Activated CD8-positive, alpha-beta memory T cell treated with anti-CD3 and anti-CD28 coated beads for 4 hours (primary cell): ENCODE measurements at places on chromosomes 16 and 17.

DNA sequence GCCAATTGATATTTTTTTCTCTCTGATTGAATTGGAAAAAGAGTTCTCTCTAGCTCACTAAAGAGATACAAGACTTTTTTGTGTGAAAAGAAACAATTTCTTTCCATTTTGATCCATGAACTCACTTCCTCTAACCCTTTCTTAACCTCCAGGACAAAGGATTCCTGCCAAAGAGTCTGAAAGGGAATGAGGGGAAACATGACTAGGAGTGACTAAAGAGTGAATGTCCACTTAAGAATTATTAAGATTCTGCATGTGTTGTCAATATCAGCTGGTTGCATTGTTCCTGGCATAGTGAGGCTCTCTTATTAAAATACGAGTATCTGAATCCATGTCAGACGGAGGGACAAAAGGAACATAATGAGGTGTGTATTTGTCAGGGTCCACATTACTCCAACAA is 344.7 kb downstream of the GRIN2A start:
- DNase-seq, result no peak

DNA sequence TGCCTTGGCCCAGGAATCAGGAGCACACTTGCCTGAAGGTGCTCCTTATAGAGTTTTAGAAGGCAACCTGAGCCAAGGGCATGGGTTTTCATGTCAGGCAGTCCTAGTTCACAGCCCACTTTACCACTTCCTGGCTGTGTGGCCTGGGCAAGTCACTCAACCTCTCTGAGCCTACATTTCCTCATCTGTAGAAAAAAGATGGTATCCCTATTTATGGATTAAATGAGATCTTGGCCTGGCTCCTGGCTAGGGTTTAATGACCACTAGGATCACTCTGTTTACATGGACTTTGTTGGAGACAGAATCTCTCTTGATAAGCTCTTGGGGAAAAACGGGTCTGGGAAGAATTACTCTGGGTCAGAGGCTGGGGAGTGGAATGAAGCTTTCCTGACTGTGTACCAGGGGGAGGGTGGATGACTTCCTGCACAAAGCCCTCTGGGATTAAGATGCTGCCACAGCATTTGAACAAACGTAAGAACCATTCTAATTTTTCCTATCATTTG is 2.3 kb downstream of the MT2A start:
- DNase-seq, result no peak

DNA sequence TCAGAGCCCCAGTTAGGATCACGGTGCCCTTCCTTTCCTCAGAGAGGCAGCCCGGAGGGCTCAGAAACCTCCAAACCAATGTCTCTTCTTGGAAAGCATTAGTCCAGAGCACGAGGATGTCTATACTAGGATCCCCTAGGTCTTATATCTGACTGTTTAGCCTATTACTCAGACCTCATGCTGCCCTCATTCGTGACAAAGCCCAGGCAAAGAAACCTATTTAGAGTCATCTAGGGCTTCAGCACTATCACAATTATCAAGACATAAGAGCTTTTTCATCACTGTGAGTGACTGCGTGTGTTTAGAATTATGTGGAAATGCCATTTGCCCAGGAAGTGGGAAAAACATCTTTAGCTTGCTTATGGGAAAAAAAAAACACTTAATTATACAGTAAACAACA is 159.8 kb upstream of the NOL11 start:
- DNase-seq, result no peak

DNA sequence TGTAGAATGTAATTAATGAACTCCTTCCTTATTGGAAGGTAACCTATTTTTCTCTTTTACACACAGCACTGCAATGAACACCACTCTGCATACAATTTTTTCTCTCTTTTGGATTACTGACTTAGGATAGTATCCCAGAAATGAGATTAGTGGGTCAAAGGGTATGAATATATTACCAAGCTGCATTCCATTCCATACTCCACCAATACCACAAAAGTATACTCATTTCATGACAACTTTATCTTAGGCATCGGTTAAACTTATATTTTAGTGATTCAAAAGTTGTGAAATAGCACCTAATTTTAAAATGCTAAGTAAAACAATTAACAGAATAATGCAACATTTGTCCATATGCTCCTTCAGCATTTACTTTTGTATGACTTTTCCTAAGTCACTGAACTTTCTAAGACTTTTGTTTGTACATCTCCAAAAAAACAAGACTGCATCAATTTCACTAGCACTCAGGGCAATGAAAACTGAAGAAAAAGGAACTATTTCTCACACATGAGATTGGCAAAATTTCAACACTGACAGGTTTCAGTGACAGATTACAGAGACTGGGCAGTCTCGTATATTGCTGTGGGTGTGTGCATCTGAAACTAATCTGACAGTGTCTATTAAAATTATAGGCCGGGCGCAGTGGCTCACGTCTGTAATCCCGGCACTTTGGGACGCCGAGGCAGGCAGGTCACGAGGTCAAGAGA is 32.1 kb downstream of the HELZ start:
- DNase-seq, result no peak

DNA sequence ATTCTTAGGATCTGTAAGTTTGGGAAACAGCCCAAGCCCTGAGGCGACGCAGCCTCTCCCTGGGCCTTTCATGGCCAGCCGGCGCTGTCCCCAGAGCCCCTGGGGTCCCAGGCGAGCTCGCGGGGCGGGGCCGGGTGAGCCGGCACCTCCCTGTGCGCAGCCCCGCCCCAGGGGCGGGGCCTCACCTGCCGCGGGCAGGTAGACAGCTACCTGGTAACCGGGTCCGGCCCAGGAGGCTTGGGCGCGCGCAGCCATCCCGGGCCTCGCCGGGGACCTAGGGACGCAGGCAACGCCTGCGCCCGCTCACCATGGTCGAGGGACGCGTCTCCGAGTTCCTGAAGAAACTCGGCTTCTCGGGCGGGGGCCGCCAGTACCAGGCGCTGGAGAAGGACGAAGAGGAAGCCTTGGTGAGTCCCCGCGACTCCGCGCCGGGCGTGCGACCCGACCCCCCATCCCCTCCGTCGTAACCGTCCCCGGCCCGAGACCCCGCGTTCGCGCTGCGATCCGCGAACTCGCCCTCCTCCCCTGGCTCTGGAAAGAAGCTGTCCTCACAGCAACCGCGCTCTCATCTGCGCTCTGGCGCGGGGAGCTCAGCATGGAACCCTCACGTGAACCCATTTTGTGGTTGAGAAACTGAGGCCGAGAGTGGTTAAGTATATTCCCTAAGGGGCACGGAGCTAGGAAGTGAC is at the start of gene ATP2C2:
TSS of gene ATP2C2 (plus strand) at position 231 of the 689 bp plus-strand sequence. CDS start at position 309, 78 bp downstream.
- no peak for DNase-seq
